ENCODE measurements at places on chromosomes 3 and 15.

GRCh38 chr3:136377508-136377907, 127.4 kb downstream of the PCCB start:
- no peak for DNase-seq

DNA sequence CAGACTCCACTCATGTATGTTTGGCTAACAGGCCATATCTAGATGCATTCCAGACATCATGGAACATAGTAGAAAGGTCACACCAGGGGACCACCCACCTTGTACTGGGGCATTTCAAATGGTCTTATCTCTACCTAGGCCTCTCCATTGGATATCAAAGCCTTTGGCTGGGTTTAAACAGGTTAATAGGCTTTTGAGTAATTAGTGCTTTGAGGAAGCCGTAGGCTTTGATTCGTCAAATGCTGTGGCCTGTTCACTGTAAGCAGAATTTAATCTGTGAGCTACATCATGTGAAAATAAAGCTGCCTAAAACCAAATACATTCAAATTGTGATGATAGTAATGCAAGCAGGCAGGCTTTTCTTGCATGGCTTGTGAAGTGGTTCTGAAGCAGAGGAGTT, 129.5 kb downstream of the ST8SIA2 start:
- DNase-seq, result no peak

DNA sequence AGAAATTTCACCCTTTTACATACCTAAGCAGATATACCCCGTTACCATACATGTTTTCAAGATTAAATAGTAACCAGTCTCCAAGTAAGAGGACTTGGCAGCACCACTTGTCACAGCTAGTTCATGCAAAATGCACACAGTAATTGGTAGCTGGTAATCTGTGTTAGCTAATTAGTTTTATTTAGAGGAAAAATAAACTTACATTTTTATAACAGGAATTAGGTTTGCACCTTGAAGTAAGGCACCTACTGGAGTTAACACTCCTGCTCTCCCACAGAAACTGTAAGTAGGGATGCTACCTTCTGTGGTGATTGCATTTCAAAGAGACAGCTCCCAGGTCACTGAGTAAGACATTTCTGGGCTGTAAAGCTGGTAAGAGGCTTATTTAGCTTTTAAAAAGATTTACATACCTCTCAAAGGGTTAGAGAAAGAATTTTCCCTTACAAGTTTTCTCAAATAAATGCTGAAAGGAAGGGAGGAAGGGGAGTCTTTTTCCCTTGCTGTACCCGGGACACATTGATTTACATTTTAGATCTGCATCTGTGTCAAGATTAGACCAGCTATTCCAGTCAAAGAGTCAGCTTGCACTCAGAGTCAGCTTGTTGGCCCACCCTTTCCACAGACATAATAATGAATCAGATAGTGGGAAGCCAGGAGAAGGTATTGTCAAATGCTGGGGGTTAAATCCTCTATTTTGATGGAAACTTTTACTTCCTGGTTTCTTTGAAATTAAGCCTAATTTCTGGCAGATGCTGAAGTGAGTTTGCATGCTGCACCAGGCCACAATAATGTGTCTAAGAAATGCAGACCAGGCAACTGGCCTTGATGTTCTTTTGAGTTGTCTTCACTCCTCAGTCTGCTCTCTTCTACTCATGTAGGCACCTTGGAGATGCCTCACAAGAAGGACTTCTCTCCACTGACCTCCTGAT, 77.6 kb upstream of the CHD2 start:
- DNase-seq, result no peak

- no peak for DNase-seq
Observed at GRCh38 chr3:39971559-39972031, 162.2 kb downstream of the MYRIP start.

DNA sequence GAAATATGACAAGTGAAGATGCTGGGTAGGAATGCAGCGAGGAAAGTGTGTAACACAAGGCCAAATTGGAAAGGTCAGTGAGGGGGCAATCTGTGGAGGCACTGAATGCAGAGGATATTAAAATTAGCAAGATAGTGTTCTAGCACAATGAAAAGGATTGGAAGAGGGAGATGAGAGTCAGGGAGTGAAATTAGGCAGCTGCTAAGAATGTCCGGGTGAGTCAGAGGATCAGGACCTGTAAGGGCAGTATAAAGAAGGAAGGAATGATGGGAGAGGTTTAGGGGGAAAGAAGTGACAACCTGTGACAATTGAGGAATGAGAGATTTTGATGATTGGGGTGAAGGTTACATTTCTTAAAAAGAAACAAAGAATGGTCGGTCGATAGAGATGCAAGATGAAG, 103.5 kb downstream of the UBE3A start:
- no peak for DNase-seq

GRCh38 chr3:133886031-133886722, 9.5 kb downstream of the RAB6B start:
- DNase-seq, result no peak

- no peak for DNase-seq
Observed at GRCh38 chr3:160027541-160028195, 39.0 kb downstream of the IL12A start.

GRCh38 chr3:47580481-47580880, 1.8 kb upstream of the CSPG5 start:
- DNase-seq, result no peak

DNA sequence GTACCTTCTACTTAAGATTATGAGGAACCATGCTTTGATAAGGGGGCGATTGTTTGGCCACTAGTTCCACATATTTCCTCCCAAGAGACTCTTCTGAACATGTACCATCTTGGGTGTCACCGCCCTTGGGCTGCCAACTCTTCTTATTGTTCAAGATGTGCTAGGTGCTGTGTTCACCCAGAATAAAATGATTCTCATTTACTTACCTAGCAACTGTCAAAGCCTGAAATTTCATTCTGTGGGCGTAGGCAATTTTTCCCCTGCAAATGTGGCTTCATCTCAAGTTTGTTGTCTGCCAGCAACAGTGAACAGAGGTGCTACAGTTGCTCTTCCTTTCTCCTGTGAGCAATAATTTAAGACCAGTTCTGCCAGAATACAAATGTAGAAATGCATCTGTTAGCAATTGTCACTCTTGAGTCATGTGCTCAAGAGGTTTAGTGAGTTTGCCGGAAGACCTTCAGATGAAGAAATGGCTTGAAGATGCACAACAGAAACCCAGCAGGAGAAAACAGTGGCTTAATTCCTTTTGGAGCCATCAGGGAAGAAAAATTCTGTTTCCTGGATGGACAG, 41.3 kb upstream of the RARB start:
- no peak for DNase-seq

GRCh38 chr15:49045751-49046219, 461 bp downstream of the SECISBP2L start:
- DNase-seq, result no peak

DNA sequence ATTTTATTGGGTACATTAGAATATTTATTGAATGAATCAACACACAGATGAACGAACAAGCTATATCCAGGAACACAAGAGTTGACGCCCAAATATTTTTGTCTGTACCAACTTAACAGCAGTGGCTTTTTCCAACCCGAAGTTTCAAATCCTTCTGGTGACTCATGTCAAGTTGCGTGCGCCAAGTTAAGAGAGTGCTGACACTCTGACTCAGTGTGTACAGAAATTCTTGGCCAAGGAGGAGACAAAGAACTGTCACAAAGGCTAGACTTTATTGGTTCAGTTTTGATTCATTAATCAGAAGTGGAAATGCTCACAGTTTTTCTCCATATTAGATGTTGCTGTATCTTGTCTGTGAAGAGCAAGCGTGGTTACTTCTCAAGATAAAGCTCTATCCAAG, 59.6 kb upstream of the TSC22D2 start:
- DNase-seq, result no peak

- DNase-seq, result no peak
Observed at GRCh38 chr3:56989169-56989976, 71.1 kb upstream of the SPATA12 start.

- no peak for DNase-seq
Observed at GRCh38 chr3:151989621-151990020, 116.2 kb downstream of the SUCNR1 start.

DNA sequence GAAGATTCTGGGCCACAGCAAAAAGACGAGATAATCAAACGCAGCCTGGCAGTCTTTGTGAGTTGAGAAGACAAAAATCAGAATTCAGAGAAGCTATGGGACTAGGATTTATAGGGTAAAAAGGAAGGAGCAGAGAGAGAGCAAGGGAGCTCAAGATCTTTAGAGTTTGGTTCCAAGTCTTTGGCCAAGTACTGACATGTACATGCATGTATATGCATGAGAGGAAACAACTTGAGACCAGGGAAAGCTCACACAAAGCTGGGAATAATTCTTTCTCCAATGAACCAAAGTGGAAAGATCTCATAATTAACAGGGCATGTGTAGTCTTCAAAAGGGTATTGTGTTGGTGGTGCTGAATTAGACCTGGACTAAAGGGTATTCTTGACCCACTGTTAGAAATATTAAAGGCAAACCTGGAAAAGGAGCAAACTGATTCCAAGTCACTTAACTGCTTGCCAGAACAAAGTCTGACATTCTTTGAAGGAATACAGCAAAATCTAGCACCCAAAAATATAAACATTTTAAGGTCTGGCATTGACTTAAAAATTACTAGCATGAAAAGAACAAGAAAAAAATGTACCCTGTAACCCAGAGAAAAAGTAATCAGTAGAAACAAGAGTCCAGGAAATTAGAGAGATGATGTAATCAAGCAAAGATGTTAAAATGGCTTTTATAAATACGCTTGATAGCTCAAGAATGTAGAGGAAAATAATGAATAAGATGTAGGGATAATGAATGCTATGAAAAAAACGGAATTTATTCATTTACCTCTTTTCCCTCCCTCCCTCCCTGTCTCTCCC, 226.0 kb upstream of the CGNL1 start:
- DNase-seq, result no peak

- DNase-seq, result no peak
Observed at GRCh38 chr3:15800327-15800726, 2.5 kb upstream of the ANKRD28 start.

GRCh38 chr3:155065537-155065936, 14.6 kb upstream of the MME start:
- no peak for DNase-seq

DNA sequence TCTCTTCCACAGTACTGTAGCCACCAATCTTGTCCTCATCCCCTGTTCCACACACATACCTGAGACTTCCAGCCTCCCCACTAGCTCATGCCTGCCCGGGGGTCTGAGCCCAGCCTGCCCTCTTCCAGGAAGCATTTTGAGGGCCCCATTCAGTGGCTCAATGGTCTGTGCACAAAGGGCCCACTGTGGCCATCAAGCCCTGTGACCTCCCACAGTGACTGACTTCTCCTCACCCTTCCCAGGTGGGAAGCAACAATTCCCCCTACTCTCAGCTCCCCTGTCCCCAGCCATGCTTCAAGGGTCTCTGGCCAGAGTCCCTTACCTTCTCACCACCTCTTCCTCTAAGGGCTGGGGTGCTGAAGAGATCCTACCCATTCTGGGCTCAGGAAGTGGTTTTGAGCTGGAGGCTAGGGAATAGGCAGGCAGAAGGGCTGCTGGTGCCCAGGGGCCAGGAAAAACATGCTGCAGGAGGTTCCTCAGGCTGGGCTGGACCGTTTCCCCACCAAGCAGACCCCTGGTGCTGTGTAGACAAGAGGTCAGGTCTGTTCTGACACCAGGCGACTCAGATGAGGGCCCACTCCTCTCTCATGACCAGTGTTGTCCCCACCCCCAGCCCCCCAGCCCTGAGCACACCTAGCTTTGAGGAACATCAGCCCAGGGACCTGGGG, 3.0 kb upstream of the KLF15 start:
- DNase-seq, result no peak

GRCh38 chr3:192082730-192083660, 622.0 kb downstream of the PYDC2 start:
- no peak for DNase-seq

DNA sequence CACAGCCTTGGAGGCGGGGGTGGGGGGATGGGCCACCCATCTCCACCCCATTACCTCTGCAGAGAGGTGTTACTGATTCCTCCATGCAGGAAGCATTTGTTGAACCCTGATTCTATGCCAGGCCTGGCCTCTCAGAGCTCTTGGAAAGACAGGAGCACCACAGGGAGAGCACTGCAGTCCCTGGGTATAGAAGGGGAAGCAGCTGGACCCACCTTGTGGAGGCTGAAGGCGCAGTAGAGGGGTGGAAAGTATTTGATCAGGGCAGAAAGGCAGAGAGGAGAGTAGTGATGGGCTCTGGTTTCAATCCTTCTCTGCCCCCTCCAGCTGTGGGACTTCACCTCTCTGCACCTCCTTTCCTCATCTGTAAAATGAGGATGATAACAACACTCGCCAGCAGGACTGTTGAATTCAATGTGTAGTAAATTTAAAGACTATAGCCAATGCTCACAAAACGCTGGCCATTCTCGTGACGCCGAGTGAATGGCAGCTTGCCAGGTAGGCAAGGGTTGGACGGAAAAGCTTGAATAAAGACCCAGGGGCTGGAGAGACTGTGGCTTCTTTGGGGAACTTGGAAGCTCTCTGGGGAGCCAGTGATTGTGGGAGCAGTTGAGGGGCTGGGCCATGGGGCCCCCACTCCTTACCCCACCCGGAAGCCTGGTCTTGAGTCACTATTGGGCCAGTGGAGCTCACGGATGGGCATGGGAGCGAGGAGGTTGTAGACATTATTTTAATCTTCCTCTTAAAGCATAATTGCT, 8.0 kb upstream of the CCDC33 start:
- DNase-seq, result no peak

GRCh38 chr3:110955301-110955880, 116.2 kb upstream of the NECTIN3 start:
- DNase-seq, result no peak

DNA sequence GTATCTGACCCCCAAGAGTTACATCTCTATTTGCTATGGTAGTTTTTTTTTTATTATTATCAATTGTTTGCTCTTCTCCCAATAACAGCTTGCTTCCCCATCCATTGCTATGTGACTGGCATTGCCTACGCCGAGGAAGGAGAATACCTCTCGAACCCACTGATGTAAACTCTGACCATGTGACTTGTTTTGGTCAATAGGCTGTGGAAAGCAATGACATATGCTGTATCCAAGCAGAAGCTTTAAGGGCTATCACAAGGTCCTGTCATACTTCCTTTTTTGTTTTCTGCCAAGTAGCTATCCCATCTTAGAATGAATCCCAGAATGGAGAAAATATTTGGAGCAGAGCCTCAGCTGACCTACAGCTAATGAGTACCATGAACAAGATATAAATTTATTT, 111.0 kb upstream of the FRMD4B start:
- DNase-seq, result no peak

- DNase-seq, result no peak
Observed at GRCh38 chr3:8457039-8457438, 44.6 kb upstream of the LMCD1 start.
